ENCODE measurements at places on chromosomes 7 and 10.

GRCh38 chr10:124300224-124300623 is 118.5 kb downstream of the OAT start:
- DNase-seq, result no peak

GRCh38 chr7:91187061-91187460 is 77.2 kb upstream of the FZD1 start:
- no peak for DNase-seq

DNA sequence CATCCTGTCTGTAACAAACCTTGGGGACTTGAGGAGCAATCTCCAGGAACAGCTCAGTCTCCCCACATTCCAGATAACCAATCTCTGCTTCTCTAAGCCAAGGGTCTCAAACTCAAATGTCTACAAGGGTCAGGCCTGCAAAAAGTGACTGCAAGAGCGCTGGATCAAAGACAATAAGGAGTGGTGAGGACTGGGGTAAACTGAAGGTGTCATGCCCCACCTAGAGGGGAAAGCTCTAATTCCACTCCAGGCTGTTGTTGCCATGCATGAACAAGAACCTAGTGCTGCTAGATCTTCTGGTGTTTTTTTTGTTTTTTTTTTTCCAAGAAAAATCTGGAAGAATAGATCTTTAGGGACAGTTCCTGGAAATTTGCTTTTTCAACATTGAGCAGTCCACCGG is 117.9 kb upstream of the MACROH2A2 start:
- no peak for DNase-seq

GRCh38 chr7:25495342-25496250 is 267.3 kb upstream of the NPVF start:
- DNase-seq, result peak; percentile 87

GRCh38 chr7:33185786-33186185 is 56.4 kb downstream of the BBS9 start:
- peak; percentile 80 for DNase-seq

GRCh38 chr10:99996671-99997648 is 12.8 kb downstream of the DNMBP start:
- DNase-seq, result peak; percentile 61

DNA sequence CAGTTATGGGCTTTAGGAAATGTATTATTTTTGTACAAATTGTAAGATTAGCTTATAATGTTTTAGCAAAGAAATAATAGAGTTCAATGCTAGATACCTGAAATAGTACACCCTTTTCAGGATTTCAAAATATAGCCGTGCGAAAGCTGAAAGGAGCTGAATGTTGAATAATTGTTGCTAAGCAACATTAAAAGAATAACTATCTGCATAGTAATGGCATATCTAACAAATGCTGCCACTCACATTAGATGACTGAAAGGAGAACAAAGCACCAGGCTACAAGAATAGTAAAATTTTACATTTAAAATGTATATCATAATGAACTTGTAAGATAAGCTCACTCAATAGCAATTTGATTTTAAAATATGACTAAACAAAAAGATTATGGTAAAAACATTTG is 82.5 kb downstream of the SDHAF3 start:
- no peak for DNase-seq

DNA sequence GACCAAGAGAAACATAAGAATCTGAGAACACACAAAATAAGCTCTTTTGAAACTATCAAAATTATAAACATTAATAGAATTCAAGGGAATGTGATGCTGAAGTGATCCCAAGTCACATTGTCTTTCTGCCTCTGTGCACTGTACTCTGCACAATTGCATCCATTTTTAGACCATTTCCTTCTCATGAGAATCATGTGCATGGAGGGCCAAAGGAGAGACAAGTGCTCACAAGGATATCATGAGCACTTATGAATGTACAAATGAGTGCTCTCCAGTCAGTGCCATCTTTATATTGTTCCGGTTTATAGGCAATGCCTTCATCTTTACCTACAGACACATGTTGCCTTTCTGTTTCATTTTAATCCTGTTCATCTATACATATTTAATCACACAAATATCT is 36.9 kb downstream of the MET start:
- no peak for DNase-seq

GRCh38 chr10:61834519-61834918 is 67.0 kb upstream of the ARID5B start:
- peak; percentile 10 for DNase-seq

DNA sequence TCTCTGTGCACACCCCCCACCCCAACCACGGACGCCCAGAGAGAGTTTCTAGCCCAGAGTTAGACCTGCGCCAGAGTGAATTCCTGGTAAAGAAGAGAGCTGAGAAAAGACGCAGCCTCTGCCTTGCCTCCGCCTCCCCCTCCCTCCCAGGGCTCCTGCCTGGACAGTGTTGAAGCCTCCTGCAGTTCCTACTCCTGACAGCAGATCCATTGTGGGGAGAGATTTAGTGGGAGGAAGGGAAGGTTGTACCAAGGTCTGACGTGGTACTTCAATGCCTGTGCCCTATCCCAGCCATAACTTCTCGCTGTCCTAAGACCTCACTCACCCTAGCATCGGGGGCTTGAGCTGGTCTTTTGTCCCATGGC is 952 bp downstream of the SRRM3 start:
- no peak for DNase-seq

DNA sequence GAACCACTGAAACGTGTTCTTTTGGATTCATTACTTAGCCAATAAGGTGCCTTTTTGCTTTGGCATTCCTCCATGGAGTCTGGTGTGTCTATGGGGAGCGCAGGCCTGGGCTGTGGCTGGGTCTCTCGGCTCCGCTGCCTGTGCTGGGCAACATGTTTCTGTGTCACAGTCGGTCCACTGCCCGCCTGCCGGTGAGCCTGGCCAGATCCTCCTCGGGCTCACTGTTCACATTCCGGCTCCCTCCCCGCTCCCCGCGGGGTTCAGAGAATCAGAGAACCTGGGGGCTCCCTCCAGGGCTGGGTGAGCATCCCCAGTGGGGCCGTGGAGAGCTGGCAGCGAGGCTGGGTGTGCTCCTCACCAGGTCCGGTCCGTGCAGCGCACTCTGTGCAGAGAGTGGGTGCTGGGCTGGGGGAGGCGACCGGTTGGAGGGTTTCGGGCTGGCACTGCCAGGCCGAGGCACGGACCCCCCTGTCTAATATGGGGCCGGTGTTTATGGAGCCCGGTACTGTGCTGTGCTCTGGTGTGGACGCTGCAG is 70.4 kb downstream of the INPP5A start:
- DNase-seq, result no peak

DNA sequence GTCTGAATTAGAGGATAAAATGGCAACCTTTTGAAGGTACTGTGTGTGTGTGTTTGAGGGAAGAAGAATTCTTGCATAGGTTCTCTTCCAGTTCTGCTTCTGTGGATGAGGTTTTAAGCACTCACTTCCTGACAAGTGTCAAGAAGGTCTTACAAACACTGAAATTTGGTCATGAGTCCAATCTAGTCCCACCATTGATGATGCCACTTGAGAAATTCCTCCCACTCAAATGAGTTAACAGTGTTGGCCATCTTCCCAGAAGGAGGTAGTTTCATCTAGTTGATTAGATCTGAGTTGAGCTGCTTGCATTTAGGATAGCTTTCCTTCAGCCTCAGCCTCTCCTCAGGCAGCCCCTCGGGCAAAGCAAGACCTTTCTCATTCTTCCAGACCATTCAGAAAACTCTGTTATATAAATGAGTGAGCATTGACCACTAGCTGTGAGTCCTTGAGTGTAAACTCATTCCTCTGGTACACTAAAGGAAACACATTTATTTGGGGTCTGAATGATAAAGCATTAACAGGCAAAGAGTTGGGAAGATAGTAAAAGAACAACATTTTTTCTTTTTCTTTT is 189.5 kb downstream of the TRIL start:
- DNase-seq, result no peak

GRCh38 chr7:2503056-2503941 is 16.3 kb upstream of the LFNG start:
- no peak for DNase-seq

DNA sequence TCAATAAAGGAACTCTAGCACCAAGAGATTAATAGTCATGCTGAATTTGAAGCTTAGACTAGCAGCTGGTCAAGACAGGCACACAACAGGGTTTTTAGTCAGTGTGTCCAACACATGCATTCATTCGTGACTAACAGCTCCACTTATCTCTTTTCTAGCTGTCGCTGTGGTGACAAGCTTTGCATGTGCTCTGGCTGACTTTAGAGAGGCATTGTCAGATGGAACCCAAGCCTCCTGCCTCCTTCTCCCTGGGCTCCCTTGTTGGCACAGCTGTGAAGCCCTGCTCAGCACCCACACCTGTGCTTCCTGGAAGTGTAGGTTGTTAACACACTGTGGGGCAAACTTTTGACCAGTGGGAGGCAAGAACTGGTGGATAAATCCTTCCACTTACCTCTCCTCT is 9.8 kb upstream of the AGK start:
- DNase-seq, result no peak

DNA sequence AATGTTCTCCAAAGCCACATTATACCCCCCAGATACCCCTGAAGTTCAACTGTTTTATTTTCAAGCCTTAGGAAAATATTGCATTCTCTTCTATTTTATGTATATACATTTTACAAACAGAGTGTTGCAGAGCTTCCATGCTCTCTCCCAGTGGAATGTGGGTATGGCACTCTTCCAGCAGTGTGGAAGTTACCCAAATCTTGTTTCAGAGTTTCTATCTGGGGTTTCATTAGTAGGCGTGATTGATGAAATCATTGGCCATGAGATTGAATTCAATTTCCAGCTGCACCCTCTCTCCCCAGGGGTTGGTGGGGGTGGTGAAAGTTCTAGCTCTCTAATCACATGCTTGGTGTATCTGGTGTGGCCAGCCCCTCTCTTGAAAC is 350.4 kb downstream of the RPS24 start:
- DNase-seq, result peak; percentile 33

DNA sequence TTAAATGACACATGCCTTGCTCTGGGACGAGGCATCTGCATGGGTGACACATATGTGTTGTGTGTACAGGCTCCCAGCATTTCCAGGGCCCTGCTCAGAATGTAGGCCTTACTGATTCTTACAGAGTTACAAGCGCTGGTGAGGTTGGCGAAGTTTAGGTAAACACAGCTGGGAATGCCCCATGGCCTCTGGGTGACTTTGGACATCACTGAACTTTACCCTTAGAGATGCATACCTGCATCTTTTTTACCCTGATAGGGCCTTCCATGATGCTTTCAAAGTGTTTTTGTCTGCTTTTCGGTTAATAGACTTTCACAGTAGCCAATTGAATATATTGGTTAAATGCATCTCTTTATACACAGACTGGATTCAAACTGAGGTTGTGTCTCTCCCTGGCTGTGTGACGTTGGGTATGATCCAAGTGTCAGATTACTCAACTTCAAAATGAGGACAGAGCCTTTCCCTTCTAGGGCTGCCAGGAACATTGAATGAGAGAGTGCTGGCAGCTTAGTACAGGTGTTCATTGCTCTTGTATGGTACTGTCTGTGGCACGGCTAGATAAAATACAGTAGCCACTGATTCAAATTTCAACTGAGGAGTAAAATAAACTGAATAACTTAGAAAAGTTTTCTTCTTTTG is 29.5 kb downstream of the EGFR start:
- no peak for DNase-seq

GRCh38 chr7:155804897-155805825 is 7.1 kb downstream of the SHH start:
- peak; percentile 86 for DNase-seq

GRCh38 chr7:130144312-130145171 is 60.7 kb downstream of the TMEM209 start:
- DNase-seq, result no peak

DNA sequence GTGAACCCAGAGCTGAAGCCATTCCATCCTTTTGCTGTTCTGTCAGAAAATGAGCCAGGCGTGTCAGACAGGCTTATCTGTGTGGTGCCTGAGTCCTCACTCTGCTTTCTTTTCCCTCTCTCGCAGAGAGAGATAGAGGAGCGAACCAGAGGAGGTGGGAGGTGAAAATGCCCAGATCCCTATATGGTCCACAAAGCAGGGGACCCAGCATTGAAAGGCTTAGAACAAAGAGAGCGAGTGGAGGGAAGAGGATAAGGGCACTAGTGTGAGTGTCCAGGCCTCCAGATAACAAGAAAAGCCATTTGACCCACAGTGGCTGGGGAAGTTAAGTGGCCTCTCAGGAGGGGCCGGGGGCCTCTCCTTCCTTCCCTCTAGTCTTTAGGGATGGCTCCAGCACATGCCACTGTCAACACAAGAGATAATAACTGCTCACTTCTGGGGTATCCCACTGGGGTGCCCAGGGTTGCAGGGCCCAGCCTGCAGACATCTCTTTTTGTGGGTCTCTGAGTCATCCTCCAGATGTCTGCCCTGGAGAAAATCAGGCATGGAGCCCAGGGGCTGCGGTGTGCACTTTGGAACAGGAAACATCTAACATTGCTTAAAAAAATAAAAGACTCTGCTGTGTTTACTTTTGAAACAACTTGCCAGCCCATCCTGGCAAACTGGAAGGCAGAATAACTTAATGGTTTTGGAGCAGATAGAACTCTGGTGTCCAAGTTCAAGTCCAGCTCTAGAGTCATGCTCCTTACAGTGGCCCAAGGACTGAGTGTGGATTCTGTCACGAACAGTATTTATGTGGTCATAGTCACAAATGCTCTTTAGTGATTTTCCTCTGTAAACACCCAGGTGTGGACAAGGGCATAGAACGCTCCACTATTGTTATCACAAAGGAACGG is 189.5 kb downstream of the CXCL12 start:
- DNase-seq, result no peak

DNA sequence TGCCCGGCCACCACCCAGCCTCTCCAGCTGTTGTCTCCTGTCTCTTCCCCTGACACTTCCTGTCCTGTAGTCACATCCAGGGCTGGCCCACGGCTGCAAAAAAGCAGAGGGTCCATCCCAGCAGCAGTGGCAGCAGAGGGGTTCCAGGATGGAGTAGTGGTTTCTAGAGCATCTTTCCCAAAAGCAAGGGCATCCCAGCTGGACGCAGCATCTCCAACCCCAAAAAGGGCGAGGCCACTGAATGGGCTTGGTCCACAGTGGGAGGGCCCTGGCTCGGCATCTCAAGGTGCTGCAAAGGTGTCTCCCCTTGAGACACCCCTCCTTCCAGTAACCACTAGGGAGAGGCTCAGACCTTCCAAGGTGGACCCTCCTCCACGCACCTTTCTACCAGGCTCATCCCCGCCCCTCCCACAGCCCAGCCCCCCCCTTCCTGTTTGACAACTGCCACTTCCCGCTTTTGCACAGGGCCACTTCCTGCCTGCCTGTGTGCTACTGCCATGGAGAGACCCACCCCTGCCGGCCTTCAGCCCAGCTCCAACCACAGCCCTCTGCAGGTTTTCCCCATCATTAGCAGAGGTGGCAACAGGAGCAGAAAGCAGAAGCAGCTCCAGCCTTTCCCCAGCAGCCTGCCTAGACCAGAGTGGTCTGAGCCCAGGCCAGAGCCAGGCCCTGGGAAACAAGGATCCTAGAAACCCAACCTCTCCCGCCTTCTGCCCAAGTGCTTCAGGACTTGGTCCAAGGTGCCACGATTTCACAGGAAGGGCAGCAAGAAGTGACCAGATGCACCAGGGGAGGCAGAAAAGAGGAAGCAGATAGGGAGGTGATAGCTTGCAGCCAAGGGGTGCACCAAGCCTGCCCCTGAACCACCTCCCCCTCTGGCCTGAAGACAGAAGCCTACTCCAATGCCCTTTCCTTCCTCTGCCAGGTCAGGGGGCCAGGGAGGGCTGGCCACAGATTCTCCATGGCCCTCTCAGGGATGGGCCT is 8.6 kb downstream of the CAMK2G start:
- DNase-seq, result no peak
